ENCODE measurements at places on chromosomes 13 and 19.

GRCh38 chr19:4329858-4330257 lies 8.8 kb downstream of the STAP2 start:
- no peak for DNase-seq

- no peak for DNase-seq
Observed at GRCh38 chr13:98874029-98874397, 103.9 kb downstream of the DOCK9 start.

DNA sequence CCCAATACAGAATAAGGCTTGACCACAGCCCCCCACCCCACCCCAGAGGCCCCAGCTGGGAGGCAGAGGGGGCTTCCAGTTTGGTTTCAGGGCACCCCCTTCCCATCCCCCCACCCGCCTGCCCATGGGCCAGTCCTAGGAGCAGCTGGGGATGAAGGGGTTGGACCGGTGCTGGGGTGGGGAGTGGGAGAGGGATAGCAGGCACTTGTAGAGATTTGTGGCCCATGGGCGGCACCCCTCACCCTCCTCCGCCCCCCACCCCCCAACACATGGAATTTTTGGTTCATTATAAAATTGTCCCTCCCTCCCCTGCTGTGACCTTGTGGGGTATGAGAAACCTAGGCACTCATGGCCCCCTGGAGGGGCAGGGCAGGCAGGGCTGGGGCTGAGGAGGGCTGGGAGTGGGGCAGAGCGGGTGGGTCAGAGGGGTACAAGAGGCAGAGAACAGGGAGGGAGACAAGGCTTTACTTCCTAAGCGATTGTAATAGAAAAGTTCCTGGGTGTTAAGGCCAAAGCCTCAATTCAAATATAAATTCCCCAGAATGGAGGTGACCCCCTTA lies 5.3 kb upstream of the GSK3A start:
- DNase-seq = no peak

- DNase-seq = no peak
Observed at GRCh38 chr19:38266981-38267597, 2.7 kb downstream of the SPINT2 start.

DNA sequence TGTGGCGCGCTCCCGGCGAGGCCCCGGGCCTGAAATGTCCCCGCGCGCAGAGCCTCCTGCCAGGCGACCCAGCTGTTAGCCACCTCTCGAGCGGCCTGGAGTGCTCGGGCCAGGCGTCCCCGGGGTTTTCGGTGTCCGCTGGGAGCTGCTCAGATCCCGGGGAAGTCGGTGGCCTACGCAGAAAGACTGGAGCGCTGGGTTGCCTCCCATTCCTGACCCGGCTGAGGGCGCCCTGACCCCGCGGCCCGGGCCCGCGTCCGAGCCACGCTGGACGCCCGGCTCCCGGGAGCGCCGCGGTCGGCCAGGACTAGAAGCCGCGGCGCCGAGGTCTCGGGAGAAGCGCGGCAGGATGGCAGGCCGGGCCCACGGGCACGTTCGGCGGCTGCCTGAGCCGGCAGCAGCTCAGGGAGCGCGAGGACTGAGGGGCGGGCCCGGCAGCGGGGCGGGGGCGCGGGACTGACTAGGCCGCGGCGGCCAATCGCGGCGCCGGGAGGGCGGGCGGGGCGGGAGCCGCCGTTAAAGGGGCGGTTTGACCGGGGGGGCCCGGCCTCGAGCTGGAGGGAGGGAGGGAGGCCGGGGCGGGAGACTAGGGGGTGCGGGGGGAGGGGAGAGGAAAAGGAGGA lies 1.3 kb upstream of the ZIC2 start:
- DNase-seq = peak; percentile 67

DNA sequence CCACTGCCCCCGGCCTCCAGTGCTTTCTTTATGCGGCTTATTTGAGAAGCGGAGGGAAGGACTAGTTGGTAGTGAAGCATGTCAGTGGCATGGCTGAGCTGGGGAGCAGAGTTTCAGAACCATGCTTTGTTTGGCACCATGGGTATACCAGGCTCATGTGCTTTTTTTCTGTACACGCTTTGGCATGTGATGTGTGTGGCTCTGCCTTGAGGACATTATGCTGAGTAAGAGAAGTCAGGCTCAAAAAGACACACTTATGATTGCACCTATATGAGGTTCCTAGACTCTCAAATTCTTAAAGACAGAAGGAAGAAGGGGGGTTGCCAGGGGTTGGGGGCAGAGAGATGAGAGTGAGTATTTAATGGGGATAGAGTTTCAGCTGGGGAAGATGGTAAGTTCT lies 21.3 kb downstream of the GATAD2A start:
- no peak for DNase-seq

DNA sequence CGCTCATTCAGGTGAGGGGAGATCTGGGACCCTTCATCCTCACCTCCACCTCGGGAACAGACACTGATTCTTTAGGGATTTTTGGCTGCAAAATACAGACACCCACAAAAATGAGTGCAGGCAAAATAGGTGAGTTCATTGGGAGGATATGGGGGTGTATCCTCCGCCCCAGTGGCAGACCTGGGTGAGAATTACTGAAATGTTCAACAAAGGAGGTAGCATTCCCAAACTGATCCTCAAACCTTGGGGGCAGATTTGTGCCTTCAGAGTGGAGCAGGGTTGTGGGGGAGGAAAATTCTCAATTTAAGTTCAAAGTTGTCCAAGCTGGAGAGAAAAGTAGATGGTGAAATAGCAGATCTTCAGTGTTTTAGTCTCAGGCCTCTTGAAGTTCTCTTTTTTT lies 31.3 kb upstream of the SIN3B start:
- no peak for DNase-seq

GRCh38 chr13:79519255-79519654 lies 38.3 kb downstream of the NDFIP2 start:
- no peak for DNase-seq

DNA sequence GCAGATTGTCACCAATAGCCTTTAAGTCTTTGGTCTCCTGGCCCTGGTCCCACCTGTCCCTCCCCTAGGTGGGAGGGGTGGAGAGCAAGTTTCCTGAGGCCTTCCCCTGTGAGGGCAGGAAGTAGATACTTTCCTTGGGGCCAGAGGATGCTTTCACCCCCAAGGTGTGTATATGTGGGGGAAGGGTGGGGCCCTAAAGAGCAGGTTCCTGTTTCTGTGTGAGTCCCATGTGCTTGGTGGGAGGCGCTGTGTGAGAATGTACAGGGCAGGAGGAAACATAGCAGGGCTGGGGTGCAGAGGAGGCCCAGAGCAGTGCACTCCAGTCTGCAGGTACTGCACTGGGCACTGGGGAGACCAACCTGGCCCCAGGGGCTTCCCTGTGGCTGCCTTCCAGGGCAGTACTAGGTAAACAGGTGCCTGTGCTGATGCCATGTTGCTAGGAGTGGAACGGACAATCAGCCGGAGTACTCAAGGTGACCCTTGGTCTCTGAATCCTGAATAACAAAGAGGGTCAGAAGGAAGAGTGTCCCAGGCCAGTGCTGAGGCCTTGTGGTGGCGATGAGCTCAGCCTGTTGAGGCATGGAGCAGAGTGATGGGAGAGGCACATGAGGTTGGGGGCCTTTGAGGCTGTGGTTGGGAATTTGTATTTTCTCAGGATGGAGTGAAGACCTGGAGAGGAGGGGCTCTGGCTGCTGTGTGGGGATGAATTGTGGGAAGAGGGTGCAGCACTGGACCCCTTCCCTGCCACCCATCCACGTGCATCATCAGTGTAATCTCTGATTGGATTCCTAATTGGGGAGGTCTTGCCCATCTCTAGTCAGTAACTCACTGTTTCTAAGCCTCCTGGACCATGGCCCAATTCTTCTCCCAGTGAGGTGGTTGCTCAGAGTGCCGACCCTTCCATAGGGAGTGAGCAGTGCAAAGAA lies 5.1 kb downstream of the EGLN2 start:
- peak; percentile 64 for DNase-seq

GRCh38 chr13:98365302-98365701 lies 188.2 kb upstream of the RNF113B start:
- DNase-seq = no peak

DNA sequence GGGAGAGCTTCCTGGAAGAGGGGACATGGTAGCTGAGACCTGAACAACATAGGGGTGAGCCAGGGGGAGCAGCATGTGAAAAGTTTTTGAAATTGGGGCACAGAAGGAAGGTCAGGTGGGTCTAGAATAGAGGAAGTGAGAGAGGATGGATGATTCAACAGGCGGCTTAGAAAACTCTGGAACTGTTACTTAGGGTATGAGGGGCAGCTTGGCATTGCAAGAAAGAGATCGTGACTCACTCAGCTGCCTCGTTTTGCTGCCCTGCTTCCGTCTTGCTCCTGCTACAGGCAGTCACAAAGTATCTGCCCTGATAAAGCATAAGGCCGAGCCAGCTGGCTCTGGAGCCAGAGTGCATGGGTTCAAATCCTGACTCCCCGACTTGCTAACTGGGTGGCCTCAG lies 1.3 kb upstream of the CEACAM20 start:
- DNase-seq = no peak

All from left cardiac atrium (tissue), 4 donors.